ENCODE measurements at places on chromosomes 7 and 10.

DNA sequence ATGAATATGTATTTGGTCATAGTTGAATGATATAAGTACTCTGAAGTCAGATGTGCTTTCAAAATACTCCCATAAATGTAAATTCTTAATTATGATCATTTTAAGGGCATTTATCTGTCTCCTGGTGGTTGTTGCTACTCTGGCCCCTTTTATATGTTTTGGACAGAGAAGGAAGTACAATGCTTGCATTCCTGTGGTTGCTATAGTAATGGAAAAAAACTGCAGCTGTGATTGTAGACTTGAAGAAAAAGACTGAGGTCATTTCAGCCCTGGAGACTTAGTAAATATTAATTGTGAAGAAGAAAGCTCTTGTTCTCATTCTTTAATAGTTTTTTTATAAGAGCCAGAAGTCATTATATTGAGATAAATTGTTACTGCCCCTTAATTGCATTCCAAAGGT, 70.2 kb upstream of the FERD3L start:
- no peak for DNase-seq

GRCh38 chr10:74081192-74081803, 69.3 kb downstream of the AP3M1 start:
- peak; percentile 1 for DNase-seq

GRCh38 chr7:71408271-71408670, 276.3 kb downstream of the GALNT17 start:
- no peak for DNase-seq

DNA sequence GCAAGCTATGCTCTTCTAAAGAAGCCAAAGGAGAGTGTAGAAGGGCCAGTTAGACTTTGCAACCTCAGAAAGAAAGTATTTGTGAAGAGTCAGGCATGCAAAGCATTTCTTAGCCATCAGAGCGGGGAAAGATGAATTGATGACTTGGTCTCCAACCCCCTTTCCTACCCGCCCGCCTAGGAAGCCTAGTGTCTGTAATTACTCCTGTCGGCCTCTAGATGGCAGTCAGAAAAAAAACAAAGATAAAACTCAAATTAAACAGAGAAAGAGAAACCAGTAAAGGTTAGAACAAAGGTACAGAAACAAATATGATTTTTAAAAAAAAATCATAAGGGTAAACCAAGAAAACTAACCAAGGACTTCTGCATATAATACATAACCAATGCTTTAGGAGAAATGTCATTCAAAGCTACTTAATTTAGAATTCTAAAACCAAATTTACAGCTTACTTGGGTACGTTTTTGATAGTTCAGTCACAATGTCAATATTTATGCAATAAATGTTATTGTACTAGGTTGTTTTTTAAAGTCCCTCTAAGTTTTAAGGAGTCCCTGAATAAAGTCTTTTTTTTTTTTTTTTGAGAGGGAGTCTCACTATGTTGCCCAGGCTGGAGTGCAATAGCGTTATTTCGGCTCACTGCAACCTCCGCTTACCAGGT, 97.6 kb downstream of the LYZL1 start:
- DNase-seq = no peak

DNA sequence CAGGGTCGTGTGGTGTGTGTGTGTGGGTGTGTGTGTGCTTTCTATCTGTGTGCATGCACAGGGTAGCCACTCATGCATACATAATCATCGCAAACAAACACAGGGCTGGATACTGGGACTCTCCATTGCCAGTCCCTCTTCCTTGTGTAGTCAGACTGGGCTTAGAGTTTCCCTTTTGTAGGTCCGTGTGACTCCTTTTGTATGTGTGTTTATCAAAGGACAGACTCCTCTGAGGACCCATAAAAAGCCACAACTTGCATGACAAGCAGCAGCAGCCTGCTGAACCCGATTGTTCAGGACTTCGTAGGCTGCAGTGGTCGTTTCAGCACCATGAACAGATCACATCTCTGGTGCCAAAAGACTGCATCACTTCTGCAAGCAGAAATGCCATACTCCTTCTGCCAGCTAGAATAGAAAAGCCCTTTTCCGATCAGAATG, 895 bp downstream of the VSTM2A start:
- no peak for DNase-seq

DNA sequence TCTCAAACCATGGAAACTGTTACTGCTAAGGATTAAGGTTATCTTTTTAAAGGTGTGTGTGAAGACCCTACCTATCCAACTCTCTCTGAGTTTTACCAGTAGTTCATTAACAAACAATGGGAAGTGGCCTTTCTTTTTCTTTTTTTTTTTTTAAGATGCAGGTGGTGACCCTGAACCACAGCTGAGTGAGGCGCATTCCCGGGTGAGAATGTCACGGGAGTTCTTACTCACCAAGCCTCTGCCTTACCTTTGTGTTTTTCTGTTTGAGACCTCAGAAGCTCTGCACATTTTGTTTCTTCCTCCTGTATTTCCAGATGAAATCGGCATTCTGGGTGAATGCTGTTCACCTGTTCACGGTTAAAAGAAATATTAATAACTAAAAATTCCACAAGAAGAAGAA, 2.5 kb downstream of the VIPR2 start:
- DNase-seq = no peak

DNA sequence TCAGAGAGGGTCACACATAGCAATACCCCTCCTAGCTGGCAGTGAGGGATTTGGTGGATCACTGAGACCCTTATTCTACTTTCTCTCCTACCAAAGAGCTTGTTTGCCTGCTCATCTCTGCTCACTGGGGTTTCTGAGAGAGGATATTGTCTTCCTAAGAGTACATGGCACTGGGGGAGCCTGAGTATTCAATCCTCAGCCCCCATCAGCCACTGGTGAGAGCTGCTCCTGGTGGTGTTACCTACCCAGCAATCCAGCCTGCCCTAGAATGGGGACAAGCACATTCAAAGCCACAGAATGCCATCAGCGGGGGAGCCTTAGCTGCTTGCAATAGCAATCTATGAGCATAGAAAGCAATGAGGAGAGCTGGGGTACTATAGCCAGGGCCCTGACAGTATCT, 281.1 kb downstream of the WDR11 start:
- DNase-seq = no peak

DNA sequence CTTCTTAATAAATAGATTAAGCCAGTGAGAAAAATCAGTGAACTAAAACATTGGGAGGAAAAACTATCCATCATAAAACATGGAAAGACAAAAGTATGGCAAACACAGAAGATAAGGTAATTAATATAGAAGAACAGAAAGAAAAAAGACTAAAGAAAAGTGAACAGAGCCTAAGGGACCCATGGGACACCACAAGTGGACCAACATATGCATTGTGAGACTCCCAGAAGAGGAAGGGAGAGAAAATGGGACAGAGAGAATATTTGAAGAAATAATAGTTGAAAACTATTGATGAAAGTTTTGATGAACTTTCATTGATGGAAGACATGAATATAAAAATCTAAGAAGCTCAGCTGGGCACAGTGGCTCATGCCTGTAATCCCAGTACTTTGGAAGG, 71.3 kb downstream of the ZNF783 start:
- DNase-seq = no peak

DNA sequence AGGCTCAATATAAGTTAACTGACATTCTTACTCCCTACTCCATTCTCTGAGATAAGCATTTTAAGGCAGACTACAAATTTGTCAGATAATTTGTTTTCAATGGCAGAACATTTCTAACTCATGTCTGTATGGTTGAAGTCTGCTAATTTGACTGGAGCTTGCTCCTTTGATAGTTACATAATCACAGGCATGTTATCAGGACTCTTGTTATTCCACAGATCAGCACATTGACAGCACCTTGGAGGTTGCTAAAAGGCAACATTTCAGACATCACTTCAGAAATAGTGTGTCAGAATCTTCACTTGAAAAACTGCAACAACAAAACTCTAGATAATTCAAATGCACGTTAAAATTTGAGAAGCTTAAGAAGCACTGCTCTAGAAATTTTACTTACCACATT, 158.3 kb upstream of the PCLO start:
- no peak for DNase-seq

DNA sequence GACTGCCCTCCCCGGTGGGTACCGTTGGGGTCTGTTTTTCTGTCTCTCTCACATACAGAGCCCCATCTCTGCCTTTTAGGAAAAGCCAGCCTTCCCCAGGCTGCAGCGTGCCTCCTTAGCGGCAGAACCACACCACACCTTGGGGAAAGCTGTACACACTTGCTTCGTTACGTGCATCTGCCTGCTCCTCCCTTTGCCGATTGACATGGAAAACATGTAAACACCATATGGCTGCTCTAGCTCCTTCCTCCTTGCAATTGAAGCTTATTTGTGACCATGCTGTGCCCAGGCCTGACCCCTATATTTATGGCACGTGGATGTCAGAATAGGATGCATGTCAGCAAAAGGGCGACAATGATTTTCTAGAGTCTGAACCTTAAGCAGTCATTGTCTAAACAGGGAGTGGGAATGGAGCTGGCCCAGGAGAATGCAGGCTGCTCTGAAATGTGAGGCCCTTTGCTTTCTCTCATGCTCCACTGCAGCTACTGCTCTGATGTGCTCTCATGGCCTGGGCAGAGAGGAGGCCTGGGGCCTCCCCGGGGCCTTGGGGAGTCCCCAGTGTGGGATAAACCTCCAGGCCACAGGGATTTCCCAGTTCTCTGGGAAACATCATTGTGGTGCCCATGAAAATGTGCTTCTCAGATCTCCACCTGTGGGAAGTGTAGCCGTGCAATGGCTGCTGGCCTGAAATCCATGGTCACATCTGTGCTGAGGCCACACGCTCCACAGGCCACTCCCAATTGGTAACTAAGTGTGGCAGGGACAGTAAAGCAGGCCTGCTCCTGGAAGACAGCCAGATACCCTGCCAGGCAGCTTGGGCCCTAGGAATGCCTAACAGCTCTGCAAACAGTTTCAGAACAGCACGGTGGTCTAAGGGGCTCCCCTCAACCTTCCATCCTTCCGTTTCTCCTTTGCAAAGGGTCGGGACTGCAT, 18.6 kb downstream of the PDE6C start:
- no peak for DNase-seq

DNA sequence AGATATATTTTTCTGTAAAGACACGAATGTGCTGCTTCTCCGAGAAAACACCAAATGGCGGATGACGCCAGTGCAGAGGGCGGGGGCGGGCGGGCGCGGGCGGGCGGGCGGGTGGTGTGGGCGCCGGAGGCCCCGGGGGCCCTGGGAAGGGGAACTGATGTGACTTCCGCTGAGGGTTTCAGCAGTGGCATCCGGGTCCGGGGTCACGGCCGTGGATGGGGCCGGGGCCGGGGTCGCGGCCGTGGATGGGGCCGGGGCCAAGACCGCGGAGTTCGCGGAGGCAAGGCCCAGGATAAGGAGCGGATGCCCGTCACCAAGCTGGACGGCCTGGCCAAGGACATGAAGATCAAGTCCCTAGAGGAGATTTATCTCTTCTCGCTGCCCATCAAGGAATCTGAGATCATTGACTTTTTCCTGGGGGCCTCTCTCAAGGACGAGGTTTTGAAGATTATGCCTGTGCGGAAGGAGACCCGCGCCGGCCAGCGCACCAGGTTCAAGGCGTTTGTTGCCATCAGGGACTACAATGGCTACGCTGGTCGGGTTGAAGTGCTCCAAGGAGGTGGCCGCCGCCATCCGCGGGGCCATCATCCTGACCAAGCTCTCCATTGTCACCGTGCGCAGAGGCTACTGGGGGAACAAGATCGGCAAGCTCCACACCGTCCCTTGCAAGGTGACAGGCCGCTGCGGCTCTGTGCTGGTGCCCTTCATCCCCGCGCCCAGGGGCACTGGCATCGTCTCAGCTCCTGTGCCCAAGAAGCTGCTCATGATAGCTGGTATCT, 20.3 kb upstream of the IGF2BP3 start:
- DNase-seq = no peak

DNA sequence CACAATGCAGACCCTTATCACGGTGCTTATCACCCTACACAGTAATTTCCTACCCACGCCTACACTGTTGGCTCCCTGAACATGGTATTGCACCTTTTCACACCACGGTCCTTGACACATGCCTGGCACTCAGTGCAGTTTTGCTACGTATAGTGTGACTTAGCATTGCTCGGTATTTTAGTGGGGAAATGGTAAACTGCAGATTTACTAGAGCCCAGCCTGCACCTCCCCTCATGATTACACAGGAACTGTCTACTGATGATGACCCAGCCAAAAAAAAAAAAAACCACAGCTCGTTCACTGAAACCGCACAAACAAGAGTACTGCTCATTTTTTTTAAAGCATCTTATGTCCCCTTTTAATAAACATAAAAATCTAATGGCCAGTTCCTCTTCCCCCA, 124.2 kb upstream of the ZNF746 start:
- DNase-seq = no peak

GRCh38 chr7:99402854-99403253, 5.5 kb downstream of the PDAP1 start:
- no peak for DNase-seq

DNA sequence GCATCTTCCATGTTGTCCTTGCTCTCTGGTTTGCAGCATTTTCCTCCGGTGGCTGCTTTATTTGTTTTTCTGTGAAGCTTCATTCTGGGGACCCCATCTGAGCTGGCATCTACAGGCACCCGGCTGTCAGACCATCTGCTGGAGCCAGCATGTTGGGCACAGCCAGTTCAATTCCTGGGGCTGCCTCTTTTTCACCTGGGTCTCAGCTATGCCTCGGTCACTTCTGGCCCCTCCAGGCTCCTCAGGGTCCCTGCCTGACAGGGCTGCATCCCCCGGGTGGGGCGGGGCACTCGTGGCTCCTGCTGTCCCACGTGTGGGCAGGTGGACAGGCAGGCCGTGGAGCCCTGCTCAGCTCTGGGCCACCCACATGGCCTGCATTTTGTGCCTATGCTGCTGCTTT, 8.1 kb downstream of the SCART1 start:
- no peak for DNase-seq

DNA sequence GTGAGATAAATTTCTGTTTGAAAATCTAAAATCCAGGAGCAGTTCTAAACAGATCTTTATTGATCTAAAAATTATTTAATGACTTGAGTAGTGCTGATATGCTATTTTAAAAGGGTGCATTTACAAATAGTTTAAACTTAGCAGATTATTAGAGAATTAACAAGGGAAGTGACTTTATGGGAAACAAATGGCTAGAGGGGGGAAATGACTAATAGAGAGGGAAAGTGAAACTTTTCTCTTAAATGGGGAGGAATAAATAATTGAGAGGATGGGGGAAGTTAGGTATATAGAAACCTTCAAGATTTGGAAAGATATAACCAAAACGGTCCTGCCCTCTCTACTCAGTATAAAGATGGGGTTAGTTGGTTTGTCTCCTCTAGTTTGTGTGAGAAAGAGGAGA, 90.1 kb upstream of the ARMC3 start:
- DNase-seq = no peak
